ENCODE measurements at places on chromosomes 3 and 15. TPM values are rescaled to one million over a fixed set of nuclear protein-coding genes. Genes with fewer than 3 reads are reported as not detected.
A peak's percentile ranks its signal among the peaks of the same experiment; 100 is the strongest.

DUOXA2 gene
- not detected for total RNA-seq

CSTA gene
- not detected for total RNA-seq

DNA sequence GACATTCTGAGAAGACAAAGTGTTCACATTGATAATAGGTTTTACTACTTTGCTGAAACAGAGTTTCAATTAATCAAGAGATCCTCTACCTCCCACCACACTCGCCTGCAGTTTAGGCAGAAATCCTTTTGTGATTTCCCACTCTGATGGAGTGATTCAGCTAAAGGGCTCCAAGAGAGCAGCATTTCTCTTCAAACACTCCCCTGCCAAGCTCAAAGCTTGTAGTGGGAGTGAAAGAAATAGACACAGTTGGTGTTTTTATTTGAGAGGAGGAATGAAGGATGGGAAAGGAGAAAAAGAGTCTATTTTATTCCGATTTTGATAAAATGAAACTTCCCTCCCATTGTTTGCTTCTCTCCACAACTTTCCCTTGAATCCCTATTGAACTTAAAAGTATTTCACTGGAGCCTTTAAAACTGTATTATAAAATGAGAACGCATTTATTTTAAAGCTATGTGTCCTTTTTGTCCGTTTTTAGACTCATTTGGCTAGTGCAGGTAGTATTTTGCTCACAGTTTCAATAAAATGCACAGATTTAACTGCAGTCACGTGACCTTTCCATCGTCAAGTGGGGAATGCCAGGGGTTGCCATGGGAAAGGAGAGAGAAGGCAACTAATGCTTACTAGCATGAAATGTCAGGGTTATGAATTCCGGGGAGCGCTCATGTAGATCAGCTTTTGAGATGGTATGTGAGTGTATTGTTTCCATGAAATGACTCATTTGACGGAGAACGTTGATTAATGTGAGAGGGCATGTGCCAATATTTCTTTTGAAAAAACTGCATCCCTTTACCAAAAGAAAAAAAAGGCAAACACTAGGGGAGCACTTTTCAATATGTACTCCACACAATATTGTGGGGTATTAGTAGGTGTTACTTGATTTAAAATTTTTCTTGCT lies 7.7 kb upstream of the OSBPL11 start:
- DNase-seq = no peak

DNA sequence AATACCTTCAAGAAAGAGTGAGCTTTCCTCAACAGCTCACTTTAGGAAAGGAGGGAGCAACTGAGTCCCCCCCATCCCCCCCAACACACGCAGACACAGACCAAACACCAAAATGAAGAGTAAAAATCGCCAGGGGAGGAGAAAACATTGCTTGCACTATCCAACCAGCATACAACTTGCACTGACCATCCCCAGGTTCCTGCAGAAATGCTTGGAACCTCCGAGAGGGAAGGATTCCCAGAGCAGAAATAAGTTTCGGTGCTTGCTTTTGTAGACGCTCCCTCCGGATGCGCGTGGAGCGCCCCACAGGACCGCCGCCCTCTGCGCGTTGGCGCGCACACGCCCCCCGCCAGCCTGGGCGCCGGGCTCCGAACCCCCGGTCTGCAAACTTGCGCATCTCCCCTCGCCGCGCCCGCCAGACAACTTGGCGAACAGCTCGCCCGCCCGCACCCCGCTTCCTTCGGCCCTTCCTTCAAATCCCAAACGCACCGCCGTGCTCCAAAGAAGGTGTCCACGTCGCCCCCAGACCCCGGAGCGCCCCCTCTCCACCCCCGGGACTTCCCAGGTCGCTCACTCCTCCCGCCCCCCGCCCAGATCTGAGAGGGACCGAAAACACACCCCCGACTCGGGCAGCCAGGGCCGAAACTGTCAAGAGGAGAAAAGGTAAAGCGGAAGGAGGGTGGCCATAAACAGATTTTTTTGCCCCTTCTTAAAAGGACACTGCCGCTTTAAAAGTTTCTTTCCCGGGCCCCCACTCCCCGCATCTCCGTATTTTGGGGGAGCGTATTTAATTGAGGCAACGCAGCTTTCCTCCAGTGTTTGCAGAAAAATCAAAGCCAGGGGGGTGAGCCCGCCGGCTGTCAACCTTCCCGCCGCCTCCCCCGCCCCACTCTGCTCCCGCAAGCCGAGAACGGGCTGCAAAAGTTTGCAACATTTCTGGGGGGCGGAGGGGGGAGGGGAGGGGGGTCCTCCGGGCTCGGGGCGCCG lies 859 bp downstream of the RORA start:
- peak; percentile 6 for DNase-seq

SCAANT1 gene
- not detected for total RNA-seq

DNA sequence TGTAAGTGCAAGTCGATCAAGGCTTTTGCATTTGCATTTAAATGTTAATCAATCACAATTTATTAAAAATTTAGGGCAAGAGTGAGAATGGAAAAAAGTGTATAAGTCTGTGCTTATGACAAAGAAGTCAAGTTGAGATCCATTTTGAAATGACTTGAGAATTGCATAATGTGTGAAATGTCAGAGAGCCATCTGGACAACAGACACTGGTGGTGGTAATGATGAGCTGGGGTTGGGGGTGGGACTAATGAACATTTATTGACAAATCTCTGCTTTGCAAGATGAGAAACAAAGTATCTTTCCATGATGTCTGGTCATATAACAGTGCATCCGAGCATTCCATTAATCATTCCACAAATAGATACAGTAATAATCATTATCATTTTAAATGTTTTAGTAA lies 89.4 kb upstream of the ZBTB20 start:
- no peak for DNase-seq

FBXW12 gene
- not detected for total RNA-seq

- no peak for DNase-seq
Measured at GRCh38 chr3:126685021-126685420, 19.0 kb upstream of the CHCHD6 start.

- DNase-seq = no peak
Measured at GRCh38 chr3:11498646-11499045, 145.1 kb downstream of the VGLL4 start.

- DNase-seq = no peak
Measured at GRCh38 chr3:73637042-73637441, 12.3 kb upstream of the PDZRN3 start.

GRCh38 chr15:76146812-76147211 lies 87.0 kb downstream of the TMEM266 start:
- DNase-seq = no peak

GRCh38 chr3:194277786-194278130 lies 73.4 kb downstream of the CPN2 start:
- no peak for DNase-seq

DNA sequence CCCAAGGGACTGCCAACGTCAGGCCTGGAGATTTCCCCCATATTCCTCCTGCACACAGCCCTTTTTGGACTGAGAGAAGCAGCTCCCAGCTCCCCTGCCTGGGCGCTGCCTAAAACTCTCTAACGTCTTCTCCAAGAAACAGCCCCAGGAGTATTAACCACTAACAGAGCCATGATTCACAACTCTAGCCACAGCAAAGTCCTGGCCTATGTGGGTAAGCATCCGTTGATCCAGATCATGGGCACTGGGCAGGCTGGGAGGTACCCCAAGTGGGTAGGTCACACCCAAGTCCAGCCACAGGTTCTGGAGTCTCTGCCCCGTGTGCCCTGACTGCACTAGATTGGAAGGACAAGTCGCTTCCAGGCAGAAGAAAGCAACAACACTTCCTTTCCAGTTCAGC lies 31.9 kb downstream of the NBEAL2 start:
- no peak for DNase-seq

DNA sequence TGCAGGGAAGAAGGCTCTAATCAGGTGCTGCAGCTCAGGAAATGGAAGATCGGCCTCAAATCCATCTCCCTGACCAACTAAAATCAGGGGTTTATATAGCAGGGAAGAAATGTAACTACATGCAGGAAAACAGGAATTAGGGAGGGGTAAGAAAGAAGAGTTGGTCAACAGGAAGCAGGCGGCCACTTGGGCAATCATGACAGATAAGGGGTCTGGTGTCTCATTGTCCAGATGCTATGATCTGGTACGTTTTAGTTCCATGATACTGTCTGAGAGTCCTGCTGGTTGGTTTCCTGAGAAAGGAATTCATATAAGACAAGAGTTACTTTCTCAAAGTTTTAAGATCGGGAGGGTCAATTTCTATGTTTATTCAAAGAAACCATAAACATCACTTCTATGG lies 24.2 kb downstream of the KATNBL1 start:
- DNase-seq = no peak

GOLGA8J gene
- total RNA-seq = not detected
